ENCODE measurements at places on chromosomes 5 and 9.

- DNase-seq: no peak
These were observed 15.4 kb downstream of the GPRIN1 start for GRCh38 chr5:176594554-176594953.

- DNase-seq: no peak
These were observed 100.4 kb upstream of the FAM174A start for GRCh38 chr5:100434815-100435214.

GRCh38 chr5:17079562-17079961, 137.9 kb upstream of the BASP1 start:
- peak; percentile 60 for DNase-seq

DNA sequence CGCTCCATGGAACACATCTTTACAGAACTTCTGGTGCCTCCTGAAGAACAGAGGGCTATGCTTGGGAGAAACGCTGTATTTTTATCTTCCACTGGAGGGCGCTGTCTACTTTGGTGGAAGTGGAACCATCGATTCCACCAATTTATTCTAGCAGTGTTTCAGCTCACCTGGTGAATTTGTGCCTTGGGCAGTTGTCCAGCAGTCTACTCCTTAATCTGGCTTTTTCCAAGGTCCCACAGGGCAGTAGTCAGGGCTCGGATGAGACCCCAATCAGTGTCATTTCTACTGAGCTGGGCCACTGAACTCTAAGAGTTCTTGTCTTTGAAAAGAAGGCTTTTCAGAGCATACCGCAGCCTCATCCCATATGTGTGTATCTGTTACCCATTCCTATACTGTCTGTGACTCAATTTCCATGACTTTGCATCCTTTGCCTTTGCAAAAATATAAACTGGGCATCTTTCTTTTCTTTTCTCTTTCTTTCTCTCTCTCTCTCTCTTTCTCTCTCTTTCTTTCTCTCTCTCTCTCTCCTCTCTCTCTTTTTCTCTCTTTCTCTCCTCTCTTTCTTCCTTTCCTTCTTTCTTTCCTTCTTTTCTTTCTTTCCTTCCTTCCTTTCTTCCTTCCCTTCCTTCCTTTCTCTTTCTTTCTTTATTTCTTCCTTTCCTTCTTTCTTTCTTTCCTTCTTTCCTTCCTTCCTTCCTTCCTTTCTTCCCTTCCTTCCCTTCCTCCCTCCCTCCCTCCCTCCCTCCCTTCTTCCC, 138.4 kb upstream of the ZNF618 start:
- DNase-seq: peak; percentile 22

DNA sequence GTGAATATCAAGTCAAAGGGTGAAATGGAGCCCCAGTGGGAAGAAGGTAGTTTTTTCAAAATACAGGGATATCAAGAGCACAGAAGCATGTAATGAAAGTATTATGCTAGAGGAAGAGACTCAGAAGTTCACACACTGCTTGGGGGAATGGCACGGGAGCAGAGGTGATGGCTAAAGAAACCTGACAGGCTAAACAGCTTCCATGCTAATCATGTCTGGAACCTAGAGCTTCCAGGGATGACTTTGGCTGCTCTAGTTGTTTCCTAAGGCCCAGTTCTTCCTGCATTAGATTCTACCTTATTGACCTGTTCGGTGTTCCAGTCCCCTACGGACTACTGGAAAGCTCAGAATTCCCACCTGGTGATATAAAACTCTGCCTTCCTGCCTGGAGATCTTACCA, 34.3 kb downstream of the TRIM32 start:
- no peak for DNase-seq

DNA sequence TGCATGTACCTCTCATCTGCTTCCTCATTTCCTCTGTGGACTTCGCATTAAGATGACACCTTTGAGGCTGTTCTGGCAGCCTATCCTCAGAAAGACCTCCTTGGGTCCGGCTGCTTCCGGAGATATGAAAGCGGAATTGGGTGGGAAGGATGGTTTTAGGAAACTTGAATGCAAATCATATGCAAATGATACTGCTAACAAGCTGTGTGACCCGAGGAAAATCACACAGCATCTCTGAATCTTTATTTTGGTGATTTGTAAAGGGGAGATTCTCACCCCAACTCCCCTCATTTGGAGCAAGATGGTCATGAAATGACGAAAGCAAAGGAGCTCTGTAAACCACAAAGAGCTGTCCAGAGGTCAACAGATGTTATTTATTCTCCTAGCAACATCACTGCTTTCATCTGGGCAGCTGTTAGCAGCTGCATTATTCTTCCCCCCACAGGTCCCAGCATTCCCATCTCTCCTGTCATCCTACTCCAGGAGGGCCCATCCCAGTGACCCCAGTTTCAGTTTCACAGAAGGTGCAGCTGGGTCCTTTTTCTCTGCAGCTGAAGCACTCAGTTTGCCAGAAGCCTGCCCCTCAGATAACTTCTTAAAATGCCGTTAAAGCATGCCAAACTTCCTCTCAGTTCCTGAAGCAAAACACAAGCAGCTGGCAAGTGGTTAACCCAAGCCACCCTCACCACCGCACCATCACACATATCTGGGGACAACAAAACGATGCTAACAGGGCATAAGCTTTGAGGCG, 269.5 kb downstream of the SEC61B start:
- peak; percentile 3 for DNase-seq

- no peak for DNase-seq
These were observed 369 bp downstream of the OCLN start for GRCh38 chr5:69492923-69493395.

DNA sequence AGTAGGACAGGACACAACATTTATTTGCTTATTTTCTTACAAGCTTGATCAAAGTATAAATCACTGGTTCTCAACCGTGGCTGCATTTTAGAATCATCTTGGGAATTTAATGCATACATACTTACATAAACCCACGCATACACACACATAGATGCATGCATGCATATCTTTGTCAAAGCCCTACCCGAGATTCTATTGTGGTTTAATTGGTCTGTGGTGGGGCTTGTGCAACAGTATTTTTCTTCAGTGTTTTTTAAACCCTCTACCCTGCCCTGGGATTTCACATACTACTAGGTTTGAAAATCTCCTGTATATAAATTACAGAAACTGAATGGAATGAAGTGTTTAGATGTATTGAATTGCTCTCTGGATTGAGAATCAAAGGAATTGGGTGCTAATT, 1166.2 kb downstream of the MAT2B start:
- DNase-seq: no peak

DNA sequence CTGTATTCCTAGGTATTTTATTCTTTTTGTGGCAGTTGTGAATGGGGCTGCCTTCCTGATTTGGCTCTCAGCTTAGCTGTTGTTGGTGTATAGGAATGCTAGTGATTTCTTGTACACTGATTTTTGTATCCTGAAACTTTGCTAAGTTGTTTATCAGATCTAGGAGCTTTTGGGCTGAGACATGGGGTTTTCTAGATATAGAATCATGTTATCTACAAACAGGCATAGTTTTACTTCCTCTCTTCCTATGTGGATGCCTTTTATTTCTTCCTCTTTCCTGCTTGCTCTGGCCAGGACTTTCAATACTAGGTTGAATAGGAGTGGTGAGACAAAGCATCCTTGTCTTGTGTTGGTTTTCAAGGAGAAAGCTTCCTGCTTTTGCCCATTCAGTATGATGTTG, 129.9 kb downstream of the DMXL1 start:
- DNase-seq: no peak

DNA sequence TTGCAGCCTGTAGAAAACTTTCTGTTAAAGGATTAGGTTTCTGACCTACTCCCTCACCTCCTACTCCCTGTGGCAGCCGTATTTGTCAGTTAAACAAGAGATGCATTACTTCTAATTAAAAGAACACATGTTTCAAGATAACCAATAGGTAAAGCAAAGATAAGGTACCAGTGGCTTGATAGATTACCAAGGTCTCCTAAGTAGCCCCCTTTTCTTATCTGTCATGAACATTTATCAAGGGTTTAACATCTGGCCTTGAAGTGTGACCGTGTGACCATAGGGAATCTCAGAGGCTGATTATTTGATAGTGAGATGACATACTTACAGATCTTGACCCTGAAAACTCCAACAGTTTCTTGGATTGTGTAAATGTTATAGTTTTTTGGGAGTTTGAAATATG, 764.0 kb upstream of the EDIL3 start:
- no peak for DNase-seq

DNA sequence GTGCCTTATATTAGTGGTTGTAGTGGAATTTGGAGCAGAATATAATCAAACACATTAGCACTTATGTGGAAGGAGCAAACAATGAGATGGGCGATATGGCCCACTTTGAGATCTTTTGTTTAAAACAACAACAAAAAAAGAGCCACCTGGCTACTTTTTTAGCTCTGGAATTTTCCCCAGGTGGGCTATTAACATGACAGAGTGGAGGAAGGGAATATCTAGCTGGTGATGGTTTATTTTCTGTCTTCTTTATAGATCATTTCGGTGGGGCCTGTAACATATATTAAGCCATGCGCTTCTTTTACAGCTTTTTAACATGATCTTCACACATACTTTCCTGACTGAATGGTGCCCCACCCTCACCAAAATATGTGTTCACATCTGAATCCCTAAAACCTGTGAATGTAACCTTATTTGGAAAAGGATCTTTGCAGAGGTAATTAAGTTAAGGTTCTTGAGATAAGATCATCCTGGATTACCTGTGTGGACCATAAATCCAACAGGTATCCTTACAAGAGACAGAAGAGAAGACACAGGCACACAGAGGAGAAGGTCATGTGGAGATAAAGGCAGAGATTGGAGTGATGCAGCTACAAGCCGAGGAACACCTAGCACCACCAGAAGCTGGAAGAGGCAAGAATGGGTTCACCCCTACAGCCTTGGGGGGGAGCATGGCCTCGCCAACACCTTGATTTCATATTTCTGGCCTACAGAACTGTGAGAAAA, 16.6 kb upstream of the ENTREP1 start:
- DNase-seq: no peak

GRCh38 chr5:141354900-141355469, at the start of gene PCDHGA4:
Gene PCDHGA4 (plus strand): TSS chr5:141355021. CDS start chr5:141355108, 87 bp downstream.
- DNase-seq: no peak

DNA sequence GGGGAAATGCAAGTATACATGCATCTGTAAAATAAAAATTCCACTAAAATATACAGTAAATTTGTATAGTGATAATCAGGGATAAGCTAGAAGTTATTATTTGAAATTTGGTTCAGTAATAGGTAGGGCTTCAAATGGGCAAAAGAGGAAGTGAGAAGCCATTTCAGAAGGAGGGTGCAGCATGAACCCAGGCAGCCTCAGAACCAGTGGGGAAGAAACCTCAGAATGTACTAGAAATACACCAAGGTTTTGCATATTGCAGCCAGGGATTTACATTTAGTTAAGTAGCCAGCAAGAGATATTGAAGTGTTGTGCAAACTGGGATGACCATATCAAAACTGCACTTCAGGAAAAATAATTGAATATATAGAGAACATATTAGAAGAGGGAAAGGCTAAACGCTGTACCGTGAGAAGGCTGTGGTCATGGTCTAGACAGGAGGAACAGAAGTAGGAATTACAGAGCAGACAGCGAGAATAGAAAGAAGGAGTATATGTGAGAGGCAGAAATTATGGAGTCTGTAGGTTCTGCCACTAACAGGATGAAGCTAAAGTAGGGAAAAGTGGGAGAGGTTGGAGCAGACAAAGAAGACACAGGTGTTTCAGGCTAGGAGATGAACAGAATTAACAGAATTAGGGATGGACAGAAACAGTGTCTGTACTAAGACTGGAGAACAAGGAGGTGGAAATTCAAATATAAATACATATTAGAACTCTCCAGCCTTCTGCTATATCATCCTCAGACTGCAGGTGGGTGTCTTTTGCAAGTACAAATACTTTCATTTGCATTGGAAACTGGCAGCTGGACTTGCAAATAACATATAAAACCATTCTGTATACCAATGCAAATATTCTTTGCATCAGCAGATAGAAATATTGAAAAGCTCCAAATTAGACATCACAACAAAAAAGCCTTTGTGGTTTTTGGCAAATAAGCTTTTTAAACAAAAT, 335.6 kb downstream of the ZNF608 start:
- DNase-seq: no peak

DNA sequence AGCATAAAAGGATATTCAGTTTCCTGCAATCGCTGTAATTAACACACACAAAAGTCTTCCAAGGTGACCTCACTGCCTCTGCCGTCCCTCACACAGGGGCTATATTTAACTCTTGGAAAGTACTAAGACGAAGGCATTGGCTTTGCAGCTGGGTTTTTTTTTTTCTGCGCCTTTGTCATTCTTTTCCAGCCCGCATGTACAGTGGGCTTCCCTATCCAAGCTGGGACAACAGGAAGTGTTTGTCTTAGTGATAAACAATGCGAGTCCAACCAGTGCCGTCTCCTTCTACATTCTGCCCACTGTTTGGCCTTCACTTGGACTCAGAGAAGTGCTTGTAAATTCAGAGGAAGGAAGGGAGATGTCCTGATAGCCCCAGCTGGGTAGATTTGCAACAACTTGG, 17.6 kb downstream of the AFAP1L1 start:
- DNase-seq: no peak

- no peak for DNase-seq
These were observed 559 bp downstream of the ROR2 start for GRCh38 chr9:91949392-91949945.

DNA sequence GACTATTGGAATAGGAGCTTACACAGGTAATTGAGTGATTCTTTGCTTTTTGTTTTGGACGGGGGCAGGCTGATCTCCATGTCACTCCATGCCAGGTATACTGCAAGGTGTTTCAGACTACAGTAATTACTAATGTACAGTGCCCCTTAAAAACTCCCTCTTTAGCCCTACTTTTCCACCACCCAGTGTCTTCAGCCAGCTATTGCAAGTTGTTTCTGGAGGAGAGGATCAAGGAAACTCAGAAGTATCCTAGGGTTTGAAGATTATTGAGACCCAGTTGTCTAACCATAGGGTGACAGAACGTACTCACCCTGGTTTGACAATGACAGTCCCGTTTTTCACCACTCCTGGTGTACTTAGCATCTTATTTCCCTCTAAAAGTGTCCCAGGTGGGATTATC, 13.4 kb downstream of the CFAP95 start:
- DNase-seq: no peak

DNA sequence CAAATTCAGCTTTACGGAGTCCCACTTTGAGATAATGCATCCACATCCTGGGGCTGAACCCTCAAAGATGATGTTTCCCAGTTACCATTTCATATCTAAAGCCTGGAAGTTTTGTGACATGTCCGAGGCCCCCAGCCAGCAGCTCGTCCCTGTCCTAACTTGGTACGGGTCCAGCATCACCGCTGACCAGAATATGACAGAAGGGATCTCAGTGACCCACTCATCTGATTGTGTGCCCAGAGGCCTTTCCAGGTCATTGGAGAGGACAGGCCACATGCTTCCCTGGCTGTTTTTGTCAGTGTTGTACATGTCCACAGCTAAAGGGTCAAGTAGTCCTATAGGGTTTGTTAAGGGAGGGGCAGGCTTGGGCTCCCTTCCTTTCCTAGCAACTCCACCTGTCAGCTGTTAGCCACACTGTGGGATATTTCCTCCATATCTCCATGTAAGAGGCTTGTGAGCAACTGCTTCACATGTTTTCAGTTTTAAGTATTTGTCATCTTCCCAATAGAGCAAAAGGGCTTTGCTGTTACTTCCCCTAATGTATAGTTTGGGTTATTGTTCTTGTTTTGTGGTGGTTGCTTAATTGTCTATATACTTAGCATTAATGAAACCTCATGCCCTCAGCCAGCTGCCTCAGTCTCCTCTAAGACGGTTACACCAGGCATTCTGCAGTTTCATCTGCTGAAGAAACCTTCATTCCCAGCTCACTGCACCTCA, 33.4 kb downstream of the SECISBP2 start:
- DNase-seq: no peak

- DNase-seq: no peak
These were observed 88.3 kb downstream of the PIK3R1 start for GRCh38 chr5:68303754-68304420.
